Thoracic aorta (tissue), 2 donors: ENCODE measurements at places on chromosomes 12 and 14.

- DNase-seq, result no peak
Measured at GRCh38 chr14:106879241-106879640, 1352.9 kb downstream of the TMEM121 start.

GRCh38 chr12:68623059-68623458, 12.4 kb downstream of the RAP1B start:
- DNase-seq, result no peak

GRCh38 chr14:75548544-75548943, 26.3 kb downstream of the BATF start:
- no peak for DNase-seq

DNA sequence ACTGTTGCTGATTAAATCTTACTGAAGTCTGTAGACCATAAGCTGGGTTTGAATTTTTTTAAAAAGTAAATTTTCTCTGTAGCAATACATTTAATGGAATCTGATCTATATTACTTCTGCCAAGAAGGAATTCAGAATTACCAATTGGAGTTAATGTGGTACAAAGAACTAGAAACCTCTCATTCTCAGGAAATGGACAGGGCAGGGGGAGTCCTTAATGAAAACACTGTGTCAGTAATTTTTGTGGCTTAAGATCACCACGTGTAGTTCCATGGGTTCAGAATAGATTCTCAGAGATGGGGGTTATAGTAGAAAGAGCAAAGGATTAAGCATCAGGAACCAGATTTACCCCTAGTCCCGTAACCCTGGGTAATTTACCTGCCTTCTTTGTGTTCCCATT, 30.3 kb downstream of the FBXL14 start:
- DNase-seq, result no peak

DNA sequence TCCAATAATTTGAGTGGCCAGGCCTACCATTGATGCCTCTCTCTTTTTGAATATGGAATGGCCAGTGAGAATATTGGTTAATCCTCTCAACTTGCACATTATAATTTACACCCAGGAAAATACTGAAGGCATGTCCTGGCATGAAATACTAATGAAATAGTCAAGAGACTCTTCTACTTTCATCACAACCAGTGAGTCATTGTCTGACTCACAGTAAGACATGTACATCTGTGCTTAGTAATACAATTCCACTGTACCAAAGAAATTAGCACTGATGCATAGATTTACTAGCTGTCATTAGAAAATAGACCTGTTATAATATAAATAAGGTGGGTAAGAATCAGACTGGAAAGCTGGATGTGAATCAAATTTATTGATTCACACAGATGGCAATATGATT, 31.6 kb downstream of the KCNC2 start:
- no peak for DNase-seq

DNA sequence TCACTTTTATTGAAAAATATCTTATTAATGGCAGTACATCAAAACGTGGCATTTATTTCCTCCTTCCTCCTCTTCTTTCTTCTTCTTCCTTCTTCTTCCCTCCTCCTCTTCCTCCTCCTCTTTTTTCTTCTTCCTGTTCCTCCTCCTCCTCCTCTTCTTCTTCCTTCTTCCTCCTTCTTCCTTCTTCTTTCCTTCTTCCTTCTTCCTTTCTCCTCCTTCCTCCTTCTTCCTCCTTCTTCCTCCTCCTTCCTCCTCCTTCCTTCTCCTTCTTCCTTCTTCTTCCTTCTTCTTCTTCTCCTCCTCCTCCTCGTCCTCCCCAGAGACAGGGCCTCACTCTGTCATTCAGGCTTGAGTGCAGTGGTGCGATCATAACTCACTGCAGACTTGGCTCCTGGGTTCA, 457.2 kb downstream of the AEBP2 start:
- no peak for DNase-seq

- DNase-seq, result no peak
Measured at GRCh38 chr12:80412343-80412953, 31.6 kb upstream of the PTPRQ start.

GRCh38 chr12:12171991-12172511, 94.8 kb downstream of the LRP6 start:
- no peak for DNase-seq

DNA sequence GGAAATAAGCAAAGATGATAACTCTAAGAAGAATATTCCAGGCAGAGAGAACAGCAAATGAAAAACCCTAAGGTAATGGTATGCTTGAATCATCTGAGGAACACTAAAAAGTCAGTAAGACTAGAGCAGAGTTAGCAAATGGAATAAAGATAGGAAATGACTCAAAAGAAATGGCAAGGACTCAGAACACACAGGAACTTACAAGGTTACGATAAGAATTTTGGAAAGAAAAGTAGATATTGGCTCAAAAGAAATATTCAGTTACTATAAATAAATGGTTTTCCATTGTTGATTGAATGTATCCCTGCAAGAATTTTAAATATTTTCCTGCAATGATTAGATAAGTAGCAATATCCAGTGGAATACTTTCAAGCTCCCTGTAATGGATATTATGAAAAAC, 705.8 kb downstream of the C12orf50 start:
- DNase-seq, result no peak

GRCh38 chr12:32158525-32158924, 51.9 kb downstream of the BICD1 start:
- DNase-seq, result no peak

- DNase-seq, result no peak
Measured at GRCh38 chr14:76761136-76761959, at the start of gene VASH1. VASH1 (plus strand) TSS chr14:76761468; CDS start chr14:76762822, 1,354 bp downstream.

GRCh38 chr12:105418229-105418628, 87.7 kb downstream of the C12orf75 start:
- no peak for DNase-seq

DNA sequence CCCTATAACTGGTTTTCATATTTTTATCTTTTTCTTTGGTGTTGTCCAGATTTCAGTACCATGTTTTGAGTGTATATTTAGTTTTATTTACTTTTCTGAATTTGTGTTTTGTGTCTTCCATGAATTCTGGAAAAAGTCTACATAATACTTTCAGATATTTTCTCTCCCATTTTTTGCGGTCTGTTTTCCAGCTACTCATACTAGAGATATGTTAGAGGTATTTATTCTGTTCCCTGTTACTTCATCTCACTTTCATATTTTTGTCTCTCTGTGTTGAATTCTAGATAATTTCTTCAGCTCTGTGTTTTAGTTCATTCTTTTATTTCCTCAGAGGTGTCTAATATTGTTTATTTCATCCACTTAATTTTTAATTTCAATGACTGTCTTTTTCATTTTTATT, 74.2 kb downstream of the IFT81 start:
- DNase-seq, result no peak

GRCh38 chr14:99604766-99605298, 825 bp upstream of the CCDC85C start:
- no peak for DNase-seq

DNA sequence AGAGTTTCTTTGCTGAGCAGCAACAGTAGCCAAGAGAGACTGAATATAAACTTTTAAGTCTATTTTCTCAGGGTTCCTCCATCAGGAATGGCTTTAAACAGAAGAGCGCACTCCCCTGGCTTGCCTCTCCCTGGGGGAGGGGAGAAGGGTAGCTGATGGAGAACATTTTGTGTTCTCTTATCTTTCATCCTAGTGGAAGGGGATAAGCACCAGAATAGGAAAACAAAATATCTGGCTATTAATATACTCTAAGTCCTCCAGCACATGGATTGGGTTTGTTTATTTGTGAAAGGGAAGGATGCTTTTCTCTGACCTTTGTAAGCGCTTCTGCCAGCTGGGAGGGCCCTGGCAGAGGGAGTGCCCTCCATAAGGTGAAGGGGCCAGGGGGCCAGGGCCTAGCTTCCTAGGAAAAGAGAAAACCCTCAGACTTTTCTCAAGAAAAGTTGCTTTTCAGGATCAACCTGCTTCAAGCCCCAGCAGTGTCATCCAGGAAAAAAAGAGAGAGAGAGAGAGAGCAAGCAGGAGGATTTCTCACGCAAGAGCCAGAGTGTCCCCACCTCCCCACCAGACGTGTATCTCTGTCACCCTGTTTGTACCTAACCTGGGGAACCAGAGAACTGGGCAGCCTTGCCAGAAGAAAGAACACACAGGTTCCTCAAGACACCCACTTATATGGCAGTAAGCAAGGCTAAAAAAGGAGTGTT, 34.3 kb upstream of the ATP2A2 start:
- no peak for DNase-seq

DNA sequence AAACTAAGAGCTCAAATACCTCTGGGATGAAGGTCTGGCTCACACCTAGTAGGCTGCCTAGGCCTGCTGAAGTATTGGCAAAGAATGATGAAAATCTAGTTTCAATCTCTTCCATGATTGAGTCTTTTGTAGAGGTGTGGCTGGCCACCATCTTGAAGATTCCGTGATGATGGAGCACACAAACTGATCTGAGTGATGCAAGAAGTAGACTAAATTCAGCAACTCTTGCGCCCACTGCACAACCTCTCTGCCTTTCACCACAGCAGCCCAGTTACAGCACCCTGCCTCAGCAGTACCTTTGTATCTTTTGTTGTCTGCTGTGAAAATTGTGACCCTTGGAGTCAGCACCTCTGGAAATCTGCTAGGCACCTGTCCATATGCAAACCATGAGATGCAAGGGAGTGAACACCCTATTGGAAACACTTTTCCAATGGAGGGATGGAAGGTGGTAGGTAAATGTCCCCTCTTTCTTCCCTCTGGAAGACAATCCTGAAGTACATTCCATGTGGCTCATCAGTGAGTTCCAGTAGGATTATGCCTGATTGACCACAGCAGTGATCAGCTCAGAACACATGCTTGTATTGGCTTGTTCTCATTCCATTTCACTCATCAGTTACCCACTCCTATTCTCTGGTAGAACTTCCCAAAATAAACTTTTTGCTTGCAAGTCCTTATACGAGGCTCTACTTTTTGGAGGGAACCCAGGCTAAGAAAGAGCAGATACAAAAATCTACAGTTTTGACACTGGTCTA, 58.6 kb downstream of the BTBD7 start:
- no peak for DNase-seq

- no peak for DNase-seq
Measured at GRCh38 chr14:78959674-78960264, 789.6 kb downstream of the NRXN3 start.

- DNase-seq, result no peak
Measured at GRCh38 chr12:68067762-68068376, 78.6 kb downstream of the IFNG-AS1 start.

DNA sequence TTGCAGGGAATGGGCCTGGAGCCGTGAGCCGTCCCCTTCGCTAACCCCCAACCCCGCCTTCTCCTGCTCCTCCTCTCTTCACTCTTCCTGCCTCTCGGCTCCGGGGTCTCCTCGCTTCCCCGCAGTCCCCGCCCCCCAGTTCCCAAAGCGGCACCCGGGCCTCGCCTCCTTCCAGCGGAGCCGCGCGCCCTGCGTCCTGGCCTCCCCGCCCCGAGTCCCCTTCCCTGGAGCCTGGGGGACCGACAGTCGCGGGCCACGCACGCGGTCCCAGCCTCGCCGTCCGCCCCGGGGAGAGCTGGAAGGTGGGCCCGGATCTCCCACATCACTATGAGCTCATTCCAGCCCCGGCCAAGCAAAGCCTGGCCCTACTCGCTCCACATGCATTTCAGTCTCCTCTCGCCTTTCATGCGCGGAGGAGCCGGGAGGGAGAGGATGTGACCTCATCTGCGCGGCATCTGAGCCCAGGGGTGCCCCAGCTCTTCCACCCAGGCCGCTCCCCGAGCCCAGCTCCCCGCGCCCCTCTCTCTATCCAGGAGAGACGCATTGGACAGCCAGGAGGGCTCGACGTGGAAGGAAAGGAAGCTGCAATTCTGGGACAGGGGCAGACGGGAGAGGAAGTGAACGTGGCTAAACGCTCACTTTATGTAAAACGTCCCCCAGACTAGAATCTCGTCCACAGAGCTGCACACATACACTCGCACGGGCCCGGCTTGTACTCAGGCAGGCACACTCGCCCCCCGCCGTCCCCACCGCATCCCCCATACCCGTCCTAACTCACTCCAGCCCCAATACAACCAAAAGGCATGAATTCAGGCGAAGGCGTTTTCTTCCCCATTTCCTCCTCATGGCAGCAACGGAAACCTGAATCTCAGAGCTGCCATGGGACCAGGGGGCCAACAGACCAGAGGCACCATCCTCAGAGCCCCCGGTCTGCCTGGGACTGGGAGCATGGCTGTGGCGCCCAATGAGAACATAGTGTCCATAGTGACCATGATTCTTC, 108.7 kb upstream of the CCND2 start:
- DNase-seq, result no peak

DNA sequence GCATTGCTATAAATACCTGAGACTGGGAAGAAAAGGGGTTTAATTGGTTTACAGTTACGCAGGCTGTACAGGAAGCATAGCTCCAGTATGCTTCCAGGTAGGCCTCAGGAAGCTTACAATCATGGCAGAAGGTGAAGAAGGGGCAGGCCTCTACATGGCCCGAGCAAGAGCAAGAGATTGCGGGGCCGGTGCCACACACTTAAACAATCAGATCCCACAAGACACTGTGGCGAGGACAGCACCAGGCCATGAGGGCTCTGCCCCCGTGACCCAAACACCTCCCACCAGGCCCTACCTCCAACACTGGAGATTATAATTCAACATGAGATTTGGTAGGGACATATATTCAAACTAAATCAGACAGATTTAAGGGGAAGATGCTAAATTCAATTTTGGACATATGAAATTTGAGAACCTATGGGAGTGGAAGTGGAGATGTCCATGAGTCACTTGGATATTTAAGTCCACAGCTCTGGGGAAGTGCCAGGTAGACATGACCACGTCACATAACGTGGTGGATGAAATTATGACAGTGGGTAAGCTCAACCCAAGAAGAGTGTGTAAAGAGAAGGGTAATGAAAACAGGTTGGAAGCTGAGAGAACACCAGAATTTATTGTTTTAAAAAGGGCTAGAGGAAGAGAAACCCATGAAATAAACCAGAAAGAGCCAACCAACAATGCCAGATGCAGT, 1.5 kb upstream of the LTA4H start:
- no peak for DNase-seq

- peak; percentile 27 for DNase-seq
Measured at GRCh38 chr14:97977651-97978261, 1180.6 kb downstream of the VRK1 start.

DNA sequence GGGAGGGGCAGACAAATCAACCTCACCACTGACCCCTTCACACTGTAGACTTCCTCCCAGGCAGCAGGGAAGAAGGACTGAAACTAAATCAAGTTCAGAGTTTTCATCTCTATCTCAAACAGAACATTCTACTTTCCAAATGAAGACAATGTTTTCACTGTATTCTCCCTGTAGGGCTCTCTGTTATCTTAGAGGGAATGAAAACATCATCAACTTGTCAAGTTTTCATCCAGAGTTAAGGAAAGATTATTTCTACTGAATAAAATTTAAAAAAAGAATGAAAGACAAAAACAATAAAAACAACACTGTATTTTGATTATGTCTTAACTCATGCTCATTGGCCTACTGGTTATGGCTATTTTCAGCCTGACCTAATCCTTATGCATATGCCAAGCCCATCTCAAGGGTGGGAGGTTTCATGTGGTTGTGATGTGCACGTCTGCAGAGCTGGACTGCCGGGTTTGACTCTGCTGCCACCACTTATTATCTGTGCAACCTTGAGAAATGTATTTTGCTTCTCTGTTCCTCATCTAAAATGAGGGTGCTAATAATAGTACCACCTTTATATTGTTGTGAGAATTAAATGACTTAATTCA, 152.0 kb upstream of the AVPR1A start:
- no peak for DNase-seq
